ENCODE measurements at places on chromosomes 6 and 20. TPM values are rescaled to one million over a fixed set of nuclear protein-coding genes. Genes with fewer than 3 reads are reported as not detected.

KIF3B gene
- total RNA-seq: 30.3 TPM

SPATA2 gene
- total RNA-seq: 10.8 TPM

PPP1R14C gene
- 1.8 TPM for total RNA-seq

GRCh38 chr6:118660218-118660569 is 8.8 kb upstream of the CEP85L start:
- peak; percentile 55 for DNase-seq

GRCh38 chr6:33769248-33769821 is 19.6 kb downstream of the LEMD2 start:
- DNase-seq: no peak

GRCh38 chr6:3409699-3410384 is 47.0 kb downstream of the SLC22A23 start:
- no peak for DNase-seq

DNA sequence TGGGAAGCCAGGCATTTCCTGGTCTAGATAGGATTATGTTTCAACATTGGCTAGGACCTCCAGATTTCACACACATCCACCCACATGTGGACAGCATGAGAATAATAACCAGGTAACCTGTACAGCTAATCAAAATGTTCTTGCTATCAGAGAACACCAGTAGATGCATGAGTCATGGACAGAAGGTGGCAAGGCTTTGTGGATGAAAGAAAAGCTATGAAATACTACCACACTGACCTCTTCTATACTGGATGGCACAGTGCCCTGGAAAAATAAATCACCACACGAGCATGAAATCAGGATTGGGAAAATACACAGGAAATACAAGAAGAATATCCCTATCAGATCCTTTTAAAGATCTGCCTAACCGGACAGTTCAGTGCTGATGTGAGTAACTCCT is 113.0 kb downstream of the GMDS start:
- no peak for DNase-seq

DNA sequence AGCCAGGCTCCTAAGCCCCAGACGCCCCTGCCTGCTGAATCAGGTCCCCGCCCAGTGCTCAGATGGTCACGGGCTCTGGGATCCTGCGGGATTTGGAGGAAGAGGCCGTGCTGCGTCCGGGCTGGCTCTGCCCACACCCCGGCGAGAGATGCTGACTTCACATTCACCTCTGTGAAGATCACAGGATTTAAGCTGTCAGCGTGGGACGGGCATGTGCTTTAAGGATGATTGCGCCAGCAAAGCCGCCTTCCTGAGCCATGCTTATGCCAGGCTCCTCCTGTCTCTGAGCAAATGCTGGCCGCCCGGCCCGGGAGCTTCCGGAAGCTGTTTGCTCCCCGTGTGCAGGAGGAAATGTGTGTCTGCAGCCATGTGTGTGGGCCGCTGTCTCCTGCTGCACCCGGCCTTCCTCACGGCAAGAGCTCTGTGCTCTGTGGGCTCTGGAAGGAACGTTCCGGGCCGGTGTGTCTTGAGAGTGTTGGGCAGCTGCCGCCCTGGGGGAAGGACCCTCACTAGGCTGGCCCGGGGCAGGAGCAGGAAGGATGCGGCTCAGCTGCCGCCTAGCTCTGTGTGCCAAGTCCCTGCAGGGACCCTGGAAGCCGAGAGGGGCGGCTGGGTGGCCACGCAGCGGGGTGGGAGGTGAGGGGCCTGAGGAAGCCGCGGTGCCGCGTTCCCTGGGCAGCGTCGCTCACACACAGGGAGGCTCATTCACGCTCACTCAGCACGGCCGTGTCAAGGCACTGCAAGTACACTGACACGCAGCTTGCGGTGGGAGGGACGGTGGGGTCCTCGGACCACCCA is 19.0 kb upstream of the BHLHE23 start:
- DNase-seq: no peak

- no peak for DNase-seq
These were observed 69.0 kb upstream of the STXBP5 start for GRCh38 chr6:147135211-147135681.

DNA sequence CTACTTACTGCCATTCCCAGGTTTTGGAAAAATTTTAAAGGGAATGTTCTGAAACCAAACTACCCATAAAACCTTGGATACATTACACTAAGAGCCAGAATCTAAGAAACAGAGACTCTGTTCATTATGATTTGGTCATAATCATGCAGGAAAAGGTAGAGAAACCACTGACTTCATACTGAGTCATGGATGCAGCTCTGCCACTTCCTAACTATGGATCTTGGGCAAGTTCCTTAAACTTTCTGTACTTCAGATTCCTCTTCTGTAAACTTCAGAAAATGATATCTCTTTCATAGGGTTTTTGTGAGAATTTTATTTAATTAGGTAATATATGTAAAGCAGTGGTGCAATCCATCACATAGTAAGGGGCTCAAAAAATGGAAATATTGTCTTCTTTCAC is 20.0 kb downstream of the PLA2G7 start:
- no peak for DNase-seq

- DNase-seq: no peak
These were observed 2.5 kb downstream of the RTEL1 start for GRCh38 chr20:63660622-63661021.

DNA sequence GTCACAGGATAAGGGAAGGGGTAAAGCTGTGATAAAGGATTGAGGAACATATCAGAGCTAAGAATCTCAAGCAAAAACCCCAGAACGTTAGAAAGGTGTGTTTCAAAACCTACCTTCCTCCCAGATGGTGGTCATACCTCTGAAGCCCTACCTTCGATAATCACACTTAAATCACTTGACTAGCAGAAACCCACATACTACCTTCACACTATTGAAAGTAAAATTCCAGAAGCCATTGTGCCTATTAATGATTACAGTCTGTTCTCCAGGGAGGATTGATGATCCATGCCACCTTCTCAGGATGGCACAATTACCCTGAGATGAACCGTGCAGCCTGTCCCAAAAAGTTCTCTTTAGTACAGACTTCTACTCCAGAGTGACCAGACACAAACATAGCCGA is 72.3 kb upstream of the SOX4 start:
- no peak for DNase-seq

- no peak for DNase-seq
These were observed 190.8 kb upstream of the LAMP5 start for GRCh38 chr20:9323622-9324021.

- DNase-seq: no peak
These were observed 92.4 kb downstream of the GJA10 start for GRCh38 chr6:89986650-89987074.

Measured in activated T-cell treated with anti-CD3 and anti-CD28 coated beads, Interleukin-2, amount 50 U/mL, for 72 hours (primary cell).